ENCODE measurements at places on chromosomes 12 and 14.
A peak's percentile ranks its signal among the peaks of the same experiment; 100 is the strongest.

GRCh38 chr12:75137896-75138295, 71.7 kb downstream of the KCNC2 start:
- no peak for DNase-seq

DNA sequence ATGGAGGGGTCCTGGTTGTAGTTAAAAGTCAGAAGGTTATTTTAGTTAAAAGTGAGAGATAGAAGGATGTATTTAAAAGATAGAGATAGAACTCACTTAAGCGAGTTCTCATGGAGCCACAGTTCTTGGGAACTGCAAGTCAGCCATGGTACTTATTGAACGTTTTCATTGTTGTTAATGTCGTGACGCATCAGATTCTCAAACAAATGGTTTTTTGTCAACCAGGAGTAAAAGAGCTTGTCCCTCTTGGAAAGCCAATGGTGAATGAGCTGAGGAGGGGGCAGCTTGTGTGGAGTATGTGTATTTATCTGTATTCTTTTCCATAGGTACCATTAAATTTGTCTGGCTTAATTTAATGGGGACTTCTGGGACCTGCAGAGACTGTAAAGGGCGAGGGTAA, 68.6 kb downstream of the FIGNL2 start:
- no peak for DNase-seq

DNA sequence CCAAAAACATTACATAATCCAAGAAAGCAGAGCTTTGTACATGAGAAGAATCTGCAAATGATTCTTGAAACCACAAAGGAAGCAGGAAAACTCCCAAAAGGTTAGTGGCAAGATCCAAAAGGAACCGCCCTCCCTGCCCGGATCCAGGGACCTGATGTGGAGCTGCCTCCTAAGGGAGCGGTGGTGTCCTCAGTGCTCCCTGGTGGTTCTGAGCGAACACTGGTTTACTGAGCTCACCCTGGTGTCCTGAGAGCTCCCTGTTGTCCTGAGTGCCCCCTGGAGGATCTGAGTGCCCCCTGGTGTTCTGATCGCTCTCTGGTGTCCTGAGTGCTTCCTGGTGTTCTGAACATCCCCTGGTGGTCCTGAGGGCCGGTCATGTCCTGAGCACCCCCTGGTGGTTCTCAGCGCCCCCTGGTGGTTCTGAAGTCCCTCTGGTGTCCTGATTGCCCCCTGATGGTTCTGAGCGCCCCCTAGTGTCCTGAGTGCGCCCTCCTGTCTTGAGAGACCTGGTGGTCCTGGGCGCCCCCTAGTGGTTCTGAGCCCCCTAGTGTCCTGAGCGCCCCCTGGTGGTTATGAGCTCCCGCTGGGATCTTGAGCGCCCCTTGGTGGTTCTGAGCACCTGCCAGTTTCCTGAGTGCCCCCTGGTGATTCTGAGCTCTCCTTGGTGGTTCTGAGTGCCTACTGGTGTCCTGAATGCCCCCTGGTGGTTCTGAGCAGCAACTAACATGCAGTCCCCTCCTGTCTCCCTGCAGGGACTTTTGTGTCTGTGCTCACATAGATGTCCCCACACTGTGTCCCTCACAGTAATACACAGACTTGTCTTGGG, 891.1 kb downstream of the TMEM121 start:
- peak; percentile 16 for DNase-seq

GRCh38 chr12:121423253-121423652, 23.3 kb downstream of the RNF34 start:
- DNase-seq: peak; percentile 34

- DNase-seq: no peak
Measured at GRCh38 chr14:93039649-93040315, 75.9 kb downstream of the ITPK1 start.

GRCh38 chr12:49325606-49326005, 2.6 kb downstream of the TROAP start:
- no peak for DNase-seq

DNA sequence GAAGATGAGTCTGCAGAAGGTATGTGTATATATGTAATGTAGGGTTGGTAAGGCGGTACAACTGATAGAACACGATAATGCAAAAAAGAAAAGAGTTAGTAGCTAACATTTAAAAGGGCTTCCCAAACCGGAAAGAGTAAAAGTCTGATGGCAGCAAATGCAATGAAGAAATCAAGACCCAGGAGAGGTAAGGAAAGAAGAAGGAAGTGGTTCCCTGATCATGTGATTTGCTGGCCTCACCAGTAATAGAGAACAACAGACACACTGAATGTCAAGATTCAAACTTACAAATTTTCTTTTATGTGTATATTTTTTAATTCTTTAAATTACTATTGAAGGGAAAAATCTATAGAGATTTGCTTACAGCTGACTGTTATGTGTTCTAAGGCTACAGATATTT, 18.4 kb downstream of the ZFC3H1 start:
- no peak for DNase-seq

GRCh38 chr12:2289525-2289924, 236.7 kb downstream of the CACNA1C start:
- no peak for DNase-seq

DNA sequence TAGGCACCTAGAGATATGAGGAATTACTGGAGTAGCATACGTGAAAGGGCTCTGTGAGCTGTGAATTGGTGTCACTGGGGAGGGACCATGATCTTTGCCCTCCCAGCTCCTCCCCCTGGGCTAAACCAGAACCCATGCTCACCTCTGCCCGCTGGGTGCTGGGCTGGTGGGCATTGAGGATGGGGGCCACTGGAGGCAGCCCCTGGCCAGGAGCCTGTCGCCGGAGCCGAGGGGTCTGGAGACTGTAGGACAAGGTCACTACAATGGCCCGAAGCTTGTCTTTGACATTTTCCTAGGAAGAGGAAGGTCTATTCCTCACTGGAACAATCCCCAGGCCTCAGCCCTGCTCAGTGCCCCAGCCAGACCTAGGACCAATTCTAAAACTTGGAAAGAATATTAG, 11.6 kb downstream of the ITGA7 start:
- no peak for DNase-seq

DNA sequence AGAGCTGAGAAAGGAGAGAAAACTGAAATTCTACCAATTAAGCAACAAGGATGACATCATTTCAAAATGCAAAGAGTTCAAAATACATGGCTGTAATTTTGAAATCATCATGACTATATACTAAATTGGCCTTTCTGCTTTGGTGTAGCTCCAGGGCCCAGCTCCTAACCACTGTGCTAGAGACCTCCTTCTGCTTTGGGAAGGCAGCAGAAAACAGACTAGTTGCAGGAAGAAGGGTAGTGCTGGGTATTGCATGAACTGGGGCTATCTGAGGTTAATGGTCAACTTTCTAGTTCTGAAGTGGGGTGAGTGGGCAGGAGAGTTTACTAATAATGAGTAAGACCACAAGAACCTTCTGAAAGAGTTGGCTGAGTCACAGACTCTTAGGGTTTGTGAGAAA, 66.2 kb downstream of the PTGER2 start:
- no peak for DNase-seq

DNA sequence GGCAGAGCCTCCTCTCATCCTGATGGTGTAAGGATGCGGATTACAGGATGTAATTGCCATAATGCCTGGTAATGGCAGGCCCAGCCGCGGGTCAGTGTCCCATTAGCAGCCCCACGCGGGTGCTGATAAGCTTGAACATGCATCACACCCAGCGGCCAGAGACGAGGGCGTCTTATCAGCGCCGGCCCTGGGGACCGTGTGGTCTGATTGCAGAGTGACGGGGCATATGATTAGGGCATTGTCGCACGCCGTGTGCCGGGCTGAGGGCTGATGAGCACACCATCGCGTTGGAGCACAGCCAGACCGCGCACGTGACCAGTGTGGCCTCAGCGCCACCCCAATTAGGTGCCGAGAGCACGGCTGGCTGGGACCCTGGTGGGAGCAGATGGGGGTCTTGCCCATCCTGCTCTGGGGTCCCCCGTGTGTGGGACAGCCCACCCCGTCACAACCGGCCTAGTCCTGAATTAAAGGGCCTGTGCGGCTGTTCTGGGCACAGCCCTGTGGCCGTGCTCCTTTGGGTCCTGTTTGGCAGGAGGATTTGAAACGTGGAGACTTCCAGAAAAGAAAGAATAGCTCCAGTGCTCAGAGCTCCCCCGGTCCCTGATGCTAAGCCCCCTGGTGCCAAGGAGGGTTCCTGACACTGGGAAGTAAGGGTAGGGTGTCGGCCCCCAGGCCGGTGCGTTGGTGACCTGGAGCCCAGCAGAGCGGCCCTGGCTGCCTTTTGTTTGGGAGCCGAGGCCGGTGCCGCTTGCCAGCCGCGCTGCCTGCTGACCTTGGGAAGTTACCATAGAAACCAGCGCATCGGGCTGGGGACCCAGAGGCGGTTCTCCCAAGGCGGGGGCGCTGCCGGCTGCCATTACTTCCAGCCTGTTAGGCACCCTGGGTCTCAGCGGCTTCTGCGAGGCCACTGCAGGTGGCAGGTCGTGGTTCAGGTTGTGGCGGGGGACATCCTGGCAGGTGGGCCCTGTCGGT, 20.7 kb downstream of the KIF26A start:
- peak; percentile 54 for DNase-seq

DNA sequence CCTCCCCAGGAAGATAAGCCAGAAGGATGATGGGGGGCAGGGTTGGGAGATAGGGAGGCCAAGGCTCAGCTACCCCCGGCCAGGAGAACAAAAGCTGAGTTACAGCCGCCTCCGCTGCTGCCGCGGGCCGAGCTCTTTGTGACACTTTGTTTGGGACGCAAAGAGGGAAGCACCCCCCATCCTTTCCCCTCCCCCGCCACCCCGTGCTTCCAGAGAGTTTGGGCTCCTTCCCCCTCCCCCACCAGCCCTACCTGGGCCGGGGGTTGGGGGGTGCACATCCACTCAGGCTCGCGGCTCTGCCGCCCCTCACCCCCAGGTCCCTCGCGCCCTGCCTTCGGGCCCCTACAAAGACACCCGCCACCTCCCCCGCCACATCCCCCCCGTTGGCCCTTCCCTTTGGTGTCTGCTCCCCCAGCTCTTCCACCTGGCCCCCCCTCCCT, 799 bp downstream of the ZNF219 start:
- no peak for DNase-seq

GRCh38 chr12:67147030-67147429, 122.1 kb upstream of the CAND1 start:
- no peak for DNase-seq

DNA sequence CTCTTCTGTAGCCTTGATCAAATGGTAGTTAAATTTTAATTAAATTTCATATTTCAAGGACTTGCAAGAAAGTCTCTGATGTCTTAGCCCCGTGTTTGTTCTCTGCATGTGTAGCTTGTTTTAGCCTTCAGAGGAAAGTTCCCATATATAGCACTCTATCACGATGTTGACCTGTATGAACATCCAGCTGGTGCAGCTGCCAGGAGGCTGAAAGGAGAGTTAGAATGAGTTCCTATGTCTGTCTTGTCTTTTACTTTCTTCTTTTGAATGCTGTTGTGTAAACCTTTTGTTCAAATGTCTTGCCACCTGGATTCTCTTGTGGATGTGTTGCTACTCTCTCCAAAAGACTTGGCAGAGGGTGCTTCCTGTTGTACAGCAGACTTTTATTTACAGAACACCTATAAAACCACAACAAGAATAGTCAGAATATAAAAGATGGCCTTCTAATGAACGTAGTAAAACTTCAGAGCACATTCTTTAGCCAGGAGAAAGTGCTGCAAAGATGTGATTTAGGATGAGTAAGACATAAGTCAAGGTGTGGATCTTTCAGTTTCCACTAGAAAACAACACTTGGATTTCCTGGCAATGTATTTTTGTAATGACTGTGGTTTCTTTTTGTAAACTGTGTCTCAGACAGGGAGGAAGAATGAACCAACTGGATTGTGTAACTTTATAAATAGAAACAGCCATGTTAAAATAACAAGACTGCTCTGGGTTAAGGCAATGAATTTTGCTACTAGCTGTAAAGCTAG, 17.2 kb downstream of the NAV3 start:
- DNase-seq: no peak

- DNase-seq: no peak
Measured at GRCh38 chr12:58741226-58741625, 179.1 kb downstream of the LRIG3 start.

DNA sequence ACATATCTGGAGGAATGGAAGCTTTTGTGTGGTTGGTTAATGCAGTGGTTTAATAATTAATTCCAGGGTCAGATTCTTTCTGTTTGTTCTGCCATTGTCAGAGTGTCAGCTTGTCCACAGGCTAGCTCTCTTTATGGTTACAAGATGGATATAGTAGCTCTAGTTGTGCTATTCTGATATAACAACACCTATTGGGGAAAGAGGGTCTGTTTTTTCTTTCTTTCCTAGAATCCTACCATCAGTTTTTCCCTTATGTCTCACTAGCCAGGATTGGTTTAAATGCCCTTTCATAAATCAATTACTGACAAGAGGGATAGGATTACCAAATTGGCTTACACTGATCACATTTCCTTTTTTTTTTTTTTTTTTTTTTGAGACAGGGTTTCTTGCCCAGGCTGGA, 27.8 kb downstream of the CNOT2 start:
- DNase-seq: no peak

DNA sequence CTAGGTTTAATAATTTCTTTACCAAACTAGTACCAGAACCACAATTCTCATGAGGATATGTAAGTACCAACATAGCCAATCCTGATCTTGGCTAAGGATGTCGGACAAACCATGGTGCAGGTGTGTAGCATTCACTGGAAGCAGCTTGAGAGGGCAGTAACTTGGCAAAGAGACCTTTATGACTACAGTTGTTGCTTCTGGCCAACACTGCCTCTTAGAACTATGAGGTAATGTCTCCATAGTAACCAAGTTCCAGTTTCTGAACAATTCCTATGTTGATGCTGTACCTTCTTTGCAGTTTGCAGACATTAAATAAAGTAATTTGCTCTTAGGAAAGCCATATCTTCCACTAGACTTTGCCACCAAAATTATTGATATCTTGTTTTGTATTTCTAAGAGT, at the start of gene LMNTD1:
Gene LMNTD1, minus strand, starts transcription at position 186 of the 400 bp plus-strand sequence. CDS start 324 bp downstream, outside the sequence.
- DNase-seq: no peak

- DNase-seq: no peak
Measured at GRCh38 chr12:57552306-57552651, 2.4 kb downstream of the KIF5A start.

DNA sequence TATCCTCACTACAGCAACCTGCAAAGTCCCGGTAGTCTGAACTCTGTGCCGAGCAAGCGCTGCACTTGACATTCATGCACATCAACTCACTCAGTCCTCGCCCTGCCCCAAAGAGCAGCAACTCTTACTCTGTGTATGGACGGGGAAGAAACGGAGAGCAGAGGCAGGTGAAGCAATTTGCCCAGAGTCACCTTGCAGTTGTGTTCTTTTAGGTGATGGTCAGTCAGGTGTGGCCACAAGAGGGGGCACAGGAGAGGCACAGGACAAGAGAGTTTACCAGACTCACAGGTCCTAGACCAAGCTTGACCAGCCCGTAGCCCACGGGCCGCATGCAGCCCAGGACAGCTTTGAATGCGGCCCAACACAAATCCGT, 39.1 kb downstream of the TSPAN11 start:
- DNase-seq: peak; percentile 65
